CD4-positive, alpha-beta T cell treated with Interferon gamma for 1 hour (primary cell): ENCODE measurements at places on chromosomes 4 and X.

- no peak for DNase-seq
Observed at GRCh38 chr4:88910101-88910500, 146.9 kb downstream of the FAM13A start.

- no peak for DNase-seq
Observed at GRCh38 chrX:1385253-1386223, 6.4 kb downstream of the SLC25A6 start.

- no peak for DNase-seq
Observed at GRCh38 chrX:34893741-34894140, 48.9 kb upstream of the FAM47B start.

DNA sequence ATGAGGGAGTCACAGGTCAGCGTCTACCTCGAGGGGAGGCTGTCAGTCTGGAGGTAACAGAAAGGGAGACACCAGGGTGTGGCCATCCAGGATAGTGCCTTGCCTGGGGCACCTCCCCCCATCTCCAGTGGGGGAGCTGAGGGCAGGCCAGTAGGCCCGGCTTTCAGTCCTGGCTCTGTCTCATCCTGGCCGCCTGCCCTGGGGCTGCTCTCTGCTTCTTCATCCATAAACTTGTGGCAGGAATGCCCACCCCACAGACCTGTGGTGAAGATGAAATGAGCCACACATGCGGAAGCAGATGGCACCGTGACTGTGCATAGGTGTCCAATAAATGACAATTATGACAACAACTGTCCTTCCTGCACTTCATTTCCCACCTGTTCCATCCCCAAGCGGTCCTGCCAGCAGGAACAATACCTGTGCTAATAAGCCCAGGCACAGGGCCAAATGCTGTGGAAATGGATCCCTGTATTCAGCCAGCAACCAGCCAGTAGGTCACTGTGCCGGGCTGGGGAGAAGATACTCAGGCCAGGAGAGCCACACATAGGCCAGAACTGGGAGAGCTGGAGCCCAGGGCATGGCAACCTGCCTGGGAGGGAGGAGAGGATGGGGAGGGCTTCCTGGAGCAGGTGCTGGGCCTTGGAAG is 30.2 kb downstream of the TRO start:
- no peak for DNase-seq

- no peak for DNase-seq
Observed at GRCh38 chr4:78057600-78058550, 752 bp downstream of the FRAS1 start.

GRCh38 chrX:79413963-79414362 is 46.8 kb upstream of the ITM2A start:
- DNase-seq = no peak

GRCh38 chr4:80806472-80806871 is 224.0 kb upstream of the BMP3 start:
- no peak for DNase-seq
